Panc1 (cell line): ENCODE measurements at places on chromosomes 1 and 21.

DNA sequence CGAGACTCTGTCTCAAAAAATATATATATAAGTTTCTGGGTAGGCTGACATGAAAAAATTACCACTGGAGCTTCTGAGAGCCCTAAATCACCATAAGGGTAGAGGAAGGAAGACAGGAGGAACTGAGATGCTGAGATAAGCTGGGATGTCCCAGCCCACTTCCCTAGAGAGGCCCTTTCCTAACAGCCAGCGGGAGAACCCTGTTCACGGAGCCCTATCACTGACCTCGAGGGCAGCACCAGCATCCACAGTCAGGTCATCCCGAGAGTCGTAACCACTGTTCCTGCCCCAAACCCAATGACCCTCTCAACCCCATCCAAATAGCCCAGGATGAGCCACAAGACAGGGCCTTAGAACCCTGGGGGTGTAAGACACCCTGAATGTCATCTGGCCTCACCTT is 77.5 kb downstream of the CD34 start:
- DNase-seq: no peak

DNA sequence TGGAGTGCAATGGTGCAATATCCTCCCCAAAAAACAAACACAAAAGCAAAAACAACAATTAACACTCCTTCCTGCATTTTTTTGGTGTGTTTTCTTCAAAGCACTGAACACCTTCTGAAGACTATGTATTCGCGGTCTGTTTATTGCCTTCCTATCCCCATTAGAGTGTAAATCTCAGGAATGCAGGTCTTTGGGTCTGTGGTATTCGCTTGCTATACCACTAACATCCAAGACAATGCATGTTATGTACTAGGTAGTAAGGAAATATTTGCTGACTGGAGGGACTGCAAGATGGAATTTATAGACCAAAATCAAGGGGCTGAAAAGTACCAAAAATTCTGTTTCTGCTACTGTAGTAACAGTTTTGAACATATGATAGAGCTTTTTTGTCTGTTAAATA is 299.4 kb downstream of the RYR2 start:
- DNase-seq: no peak

DNA sequence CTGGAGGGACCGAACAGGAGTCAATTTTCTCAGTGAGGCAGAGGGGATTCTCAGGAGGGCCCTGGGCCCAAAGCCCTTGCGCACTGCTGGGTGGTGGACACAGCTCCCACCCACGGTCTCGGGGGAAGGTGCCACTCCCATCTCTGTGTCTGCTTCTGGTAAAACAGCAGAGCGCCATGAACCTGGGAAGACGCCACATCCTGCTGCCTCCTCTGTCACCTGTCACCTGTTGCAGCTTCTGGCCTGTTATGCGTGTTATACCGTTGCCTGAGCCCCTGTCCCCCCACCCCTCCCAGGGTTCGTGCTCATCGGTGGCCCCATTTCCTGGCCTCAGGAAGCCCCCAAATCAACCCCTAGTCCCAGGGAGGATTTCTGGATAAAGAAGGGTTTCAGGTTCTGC is 125.8 kb upstream of the AJAP1 start:
- no peak for DNase-seq

GRCh38 chr21:37164742-37165141 is 91.7 kb downstream of the TTC3 start:
- DNase-seq: no peak

DNA sequence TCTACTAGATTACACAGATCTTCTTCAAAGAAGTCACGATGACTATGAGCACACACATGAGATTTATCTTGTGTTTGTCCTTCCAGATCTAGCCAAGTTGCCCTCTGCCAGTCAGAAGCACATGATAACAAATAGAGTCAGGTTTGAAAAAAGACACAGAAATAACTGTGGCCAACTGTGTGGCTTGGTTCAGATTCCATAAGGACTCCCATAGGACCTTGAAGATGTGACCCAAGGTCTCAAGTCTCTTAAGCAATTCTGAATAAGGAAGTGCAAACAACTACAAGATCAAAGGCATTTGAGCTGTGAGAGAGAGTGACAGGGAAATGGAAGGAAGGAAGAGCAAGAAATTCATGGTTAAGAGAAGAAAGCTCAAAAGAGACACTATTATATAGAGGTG is 194.0 kb downstream of the PLPP3 start:
- DNase-seq: no peak

DNA sequence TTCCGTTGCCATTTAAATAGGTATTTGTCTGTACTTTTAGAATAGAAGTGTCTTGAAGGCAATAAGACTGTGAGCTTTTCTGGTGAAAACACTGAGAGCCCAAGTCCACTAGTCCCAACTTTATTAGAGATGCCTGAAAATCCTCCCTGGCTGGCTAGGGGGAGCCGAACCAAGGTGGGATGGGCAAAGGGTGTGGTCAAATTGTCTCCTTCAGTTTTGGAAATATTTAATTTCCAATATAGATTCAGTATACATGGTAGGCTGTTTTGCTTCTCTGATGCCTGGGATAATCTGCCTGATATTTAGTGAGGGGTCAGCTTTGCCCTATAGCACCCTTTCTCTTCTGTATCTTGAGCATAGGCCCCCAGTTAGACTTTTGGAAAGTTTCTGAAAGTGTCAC is 3.5 kb downstream of the ROR1 start:
- no peak for DNase-seq

- no peak for DNase-seq
Observed at GRCh38 chr1:152743371-152744145, 14.3 kb upstream of the KPRP start.

DNA sequence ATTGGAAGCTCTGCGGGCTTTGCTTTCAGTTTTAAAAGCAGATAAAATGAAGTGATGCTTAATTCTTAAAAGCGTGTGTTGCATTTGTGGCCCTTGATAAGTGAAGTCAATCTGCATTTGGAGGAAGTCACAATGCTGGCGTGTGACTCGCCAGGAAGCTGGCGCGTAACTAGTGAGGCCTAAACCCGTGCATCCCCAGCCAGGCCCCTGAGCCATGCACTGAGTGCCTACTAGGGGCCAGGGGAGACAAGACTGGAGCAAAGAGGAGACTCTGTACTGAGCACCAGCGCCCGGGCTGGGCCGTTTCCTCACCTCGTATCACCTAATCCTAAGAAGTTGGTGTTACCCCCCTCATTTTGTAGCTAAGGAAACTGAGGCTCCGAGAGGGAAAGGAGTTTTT is 4.6 kb upstream of the DDOST start:
- no peak for DNase-seq

- no peak for DNase-seq
Observed at GRCh38 chr1:186904361-186904760, 75.6 kb downstream of the PLA2G4A start.

DNA sequence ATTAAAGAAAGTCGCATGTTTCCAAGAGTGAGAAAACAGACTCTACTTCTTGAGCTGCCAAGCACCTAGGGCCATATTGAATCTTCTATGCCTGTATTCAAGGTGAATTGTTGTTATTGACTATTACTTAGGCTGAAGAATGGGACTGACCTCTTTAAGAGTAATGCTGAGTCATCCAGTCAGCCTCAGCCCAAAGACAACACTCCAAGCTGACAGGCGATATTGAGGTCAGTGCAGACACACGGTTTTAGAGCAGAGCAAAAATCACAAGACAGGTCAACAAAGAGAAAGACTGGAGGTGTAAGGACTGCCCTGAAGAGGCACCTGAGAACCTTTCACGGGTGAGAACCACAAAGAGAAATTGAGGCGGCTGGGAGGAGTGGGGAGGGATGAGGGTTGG is 146.9 kb downstream of the MIS18A start:
- no peak for DNase-seq

DNA sequence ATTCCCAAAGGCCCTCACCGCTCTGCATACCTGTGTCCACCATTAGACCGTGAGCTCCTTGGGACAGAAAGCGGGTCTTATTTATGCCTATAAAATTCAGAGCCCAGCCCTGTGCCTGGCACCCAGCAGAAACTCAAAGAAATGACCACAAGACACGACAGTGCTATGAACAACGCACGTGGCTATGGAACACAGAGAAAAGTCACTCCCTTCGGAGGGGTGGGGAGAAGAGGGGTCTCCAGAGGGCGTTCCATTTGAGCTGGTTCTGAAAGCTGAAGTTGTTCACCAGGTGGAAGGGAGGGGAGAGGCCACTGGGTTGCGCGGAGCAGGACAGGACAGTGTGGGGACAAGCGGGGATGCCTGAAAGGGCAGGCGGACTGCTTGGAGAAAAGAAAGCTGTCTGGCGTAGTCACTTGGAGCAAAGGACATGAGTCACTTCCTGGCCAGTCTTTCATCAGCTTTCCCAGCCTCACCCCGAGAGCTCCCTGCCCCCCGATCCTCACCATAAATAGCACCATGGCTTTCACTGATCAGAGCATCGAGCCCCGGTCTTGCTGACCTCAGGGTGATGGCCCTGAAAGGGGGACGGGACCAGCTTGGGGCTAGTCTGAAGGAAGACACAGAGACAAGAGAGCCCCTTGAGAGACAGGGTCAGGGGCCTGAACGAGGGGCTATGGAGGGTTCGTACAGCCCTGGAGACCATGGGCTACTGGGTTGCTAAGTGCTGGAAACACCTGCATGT is 28.5 kb downstream of the ECE1 start:
- no peak for DNase-seq

DNA sequence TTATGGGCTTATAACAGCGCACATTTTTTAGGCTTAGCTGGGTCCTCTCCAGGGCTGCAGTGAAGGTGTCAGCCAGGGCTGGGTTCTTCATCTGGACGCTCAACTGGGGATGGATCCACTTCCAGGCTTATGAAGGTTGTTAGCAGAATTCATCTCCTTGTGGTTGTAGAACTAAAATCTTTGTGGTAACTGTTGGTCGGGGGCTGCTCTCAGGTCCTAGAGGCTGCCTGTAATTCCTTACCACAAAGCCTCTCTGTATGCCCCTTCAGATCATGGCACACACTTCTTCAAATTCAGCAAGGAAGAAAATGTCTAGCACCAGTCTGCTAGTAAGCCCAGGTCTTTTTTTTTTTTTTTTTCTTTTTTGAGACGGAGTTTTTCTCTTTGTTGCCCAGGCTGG is 40.9 kb upstream of the EPS8L3 start:
- DNase-seq: no peak

GRCh38 chr1:234270581-234271242 is 102.5 kb upstream of the COA6 start:
- no peak for DNase-seq

DNA sequence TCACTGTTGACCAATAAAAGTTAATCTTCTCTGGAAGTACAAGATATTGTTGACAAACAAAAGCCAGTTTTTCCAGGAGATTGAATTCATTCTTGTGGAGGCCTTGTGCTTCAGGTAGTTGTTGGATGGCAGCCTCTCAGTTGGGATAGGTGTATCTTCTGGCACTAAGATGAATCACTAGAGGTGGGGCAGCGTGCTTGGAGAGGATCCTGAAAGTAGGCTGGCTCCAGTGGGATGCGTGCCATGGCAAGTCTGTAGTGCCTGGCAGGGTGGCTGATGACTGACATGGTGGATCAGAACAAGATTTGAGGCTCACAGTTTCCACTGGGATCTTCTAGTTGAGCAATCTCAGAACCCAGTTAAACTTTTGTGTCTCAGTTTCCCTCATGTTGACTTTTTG is 2.4 kb downstream of the VPS13D start:
- no peak for DNase-seq

DNA sequence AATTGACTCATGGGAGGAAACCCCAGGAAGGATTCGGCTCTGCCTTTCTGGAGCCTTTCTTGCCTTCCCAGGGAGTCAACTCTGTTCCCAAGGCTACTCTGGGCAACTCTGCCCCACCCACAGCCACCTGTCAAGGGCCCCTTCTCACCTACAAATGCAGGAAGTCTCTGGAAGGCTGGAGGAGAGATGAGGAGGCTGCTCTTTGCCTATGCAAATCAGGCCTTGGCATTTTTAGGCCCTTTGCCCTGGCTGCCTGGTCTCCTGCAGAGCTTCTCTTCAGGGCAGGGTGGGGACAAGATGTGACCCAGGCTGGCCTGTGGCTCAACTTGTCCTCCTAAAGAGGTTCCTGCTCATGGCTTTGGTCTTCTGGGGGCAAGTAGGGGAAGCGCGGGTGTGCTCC is 5.4 kb downstream of the SLC6A9 start:
- no peak for DNase-seq

DNA sequence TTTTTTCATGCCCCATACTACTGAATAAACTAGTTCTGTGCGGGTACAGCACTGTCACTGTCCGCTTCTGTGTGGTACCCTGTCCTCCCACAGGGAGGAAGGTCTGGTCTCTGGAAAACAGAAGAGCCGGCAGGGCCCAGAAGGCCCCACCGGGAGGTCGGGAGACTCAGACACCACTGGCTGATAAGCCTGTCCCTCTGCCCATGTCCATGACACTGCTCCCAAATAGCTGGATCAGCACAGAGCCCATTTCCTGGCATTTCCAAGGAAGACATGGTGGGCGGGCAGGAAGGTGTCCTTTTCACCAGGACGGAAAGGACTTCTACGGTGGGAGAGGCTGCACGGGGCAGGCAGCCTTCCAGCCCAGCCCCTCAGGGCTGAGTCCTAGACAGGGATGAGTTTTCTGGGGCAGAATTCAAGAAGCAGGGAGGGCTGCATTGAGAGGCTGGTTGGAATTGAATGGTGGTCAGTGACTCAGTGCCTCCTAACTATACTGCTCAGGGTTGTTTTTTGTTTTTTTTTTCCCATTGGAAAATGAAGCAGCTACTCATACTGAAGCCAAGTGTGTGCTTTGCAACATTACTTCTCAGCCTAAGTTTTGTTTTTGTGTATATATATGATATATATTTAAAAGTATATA is 7.1 kb downstream of the PSRC1 start:
- DNase-seq: no peak

DNA sequence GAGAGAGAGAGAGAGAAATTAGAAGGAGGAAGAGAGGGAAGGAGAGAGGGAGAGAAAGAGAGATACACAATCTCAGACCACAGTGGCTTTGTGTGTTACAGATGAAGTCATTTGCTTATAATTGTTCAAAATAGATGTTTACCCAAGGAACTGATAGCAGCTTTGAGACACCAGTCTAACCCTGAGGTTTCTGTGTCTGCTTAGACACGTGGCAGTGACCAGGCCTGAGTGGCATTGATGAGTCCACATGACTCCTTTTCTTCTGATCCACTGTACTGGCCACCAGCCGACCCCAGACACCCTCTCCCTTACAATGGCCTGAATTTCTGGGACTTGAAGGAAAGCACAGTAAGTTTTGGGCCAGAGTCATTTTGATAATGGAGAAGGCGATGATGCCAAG is 104.9 kb downstream of the DUSP10 start:
- DNase-seq: no peak

DNA sequence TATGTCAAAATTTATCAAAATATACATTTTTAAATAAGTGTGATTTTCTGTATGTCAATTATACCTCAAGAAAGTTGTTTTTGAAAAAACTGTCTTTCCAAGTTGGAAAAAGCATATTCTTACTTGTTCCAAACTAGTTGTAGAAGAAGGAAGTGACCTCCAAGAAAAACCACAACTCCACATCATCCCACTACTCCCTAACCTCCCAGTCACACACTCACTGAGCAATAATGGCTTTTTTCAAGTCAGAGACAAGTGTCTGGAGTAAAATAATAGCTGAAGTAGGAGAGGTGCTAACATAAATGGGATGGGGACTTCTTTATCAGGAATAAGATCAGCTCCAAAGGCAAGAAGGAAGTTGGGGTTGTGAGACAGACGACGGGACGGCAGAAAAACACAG is 13.4 kb downstream of the EPRS1 start:
- no peak for DNase-seq

GRCh38 chr21:17802572-17802971 is 16.6 kb downstream of the C21orf91 start:
- no peak for DNase-seq
